ENCODE measurements at places on chromosomes 1 and 21. TPM values are rescaled to one million over a fixed set of nuclear protein-coding genes. Genes with fewer than 3 reads are reported as not detected.

MXRA8 gene
- total RNA-seq = 203 TPM

EDN2 gene
- not detected for total RNA-seq

SERPINC1 gene
- total RNA-seq = 0.12 TPM

DDX59 gene
- 23.5 TPM for total RNA-seq

JAK1 gene
- 99.4 TPM for total RNA-seq

GADD45A gene
- 65.5 TPM for total RNA-seq

WNT3A gene
- not detected for total RNA-seq

EPS15 gene
- total RNA-seq = 75.5 TPM

NAV1 gene
- total RNA-seq = 13.3 TPM

CELA3A gene
- not detected for total RNA-seq

TAL1 gene
- total RNA-seq = not detected

ANKRD65 gene
- 0.87 TPM for total RNA-seq
